WERI-Rb-1 (cell line): ENCODE measurements at places on chromosomes 16 and 17.
A peak's percentile ranks its signal among the peaks of the same experiment; 100 is the strongest.

- DNase-seq, result no peak
Measured at GRCh38 chr17:31549121-31549524, 157.6 kb downstream of the RAB11FIP4 start.

GRCh38 chr17:6959700-6960099 is 36.1 kb upstream of the ALOX12 start:
- DNase-seq, result no peak

- peak; percentile 8 for DNase-seq
Measured at GRCh38 chr16:17013038-17013437, 457.7 kb downstream of the XYLT1 start.

DNA sequence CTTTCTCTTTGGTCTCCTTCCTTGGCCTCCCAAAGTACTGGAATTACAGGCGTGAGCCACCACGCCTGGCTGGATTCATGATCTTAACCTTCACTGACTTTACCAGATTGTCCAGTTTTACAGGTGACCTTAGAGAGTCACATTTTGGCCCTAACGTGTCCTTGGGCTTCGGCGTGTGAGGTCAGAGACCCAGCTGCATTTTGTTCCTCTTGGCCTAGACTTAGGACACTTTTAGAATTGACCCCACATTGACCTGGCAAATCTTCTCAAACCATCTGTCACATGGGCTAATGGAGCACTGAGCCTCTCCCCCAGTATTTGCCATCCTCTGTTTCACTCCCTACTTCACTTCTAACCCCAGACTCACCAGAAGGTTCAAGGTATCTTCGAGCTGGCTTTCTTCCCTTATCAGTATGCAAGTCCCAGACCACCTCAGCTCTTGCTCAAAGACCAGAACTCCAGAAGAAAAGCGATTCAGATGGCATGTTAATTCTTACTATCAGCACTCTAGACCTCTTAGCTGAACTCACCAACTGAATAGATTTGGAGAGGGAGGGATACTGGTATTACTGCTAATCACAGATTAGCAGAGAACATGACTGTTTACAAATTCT is 1.7 kb upstream of the CYTH1 start:
- DNase-seq, result peak; percentile 86

- DNase-seq, result no peak
Measured at GRCh38 chr17:81096741-81097133, 61.8 kb downstream of the BAIAP2 start.

GRCh38 chr16:53770641-53771040 is 66.7 kb downstream of the FTO start:
- DNase-seq, result no peak

- DNase-seq, result no peak
Measured at GRCh38 chr16:69100071-69100691, 5.3 kb upstream of the HAS3 start.

- DNase-seq, result peak; percentile 75
Measured at GRCh38 chr17:46010597-46011186, 11.6 kb downstream of the STH start.

- no peak for DNase-seq
Measured at GRCh38 chr17:83126275-83126811, 46.9 kb downstream of the METRNL start.

DNA sequence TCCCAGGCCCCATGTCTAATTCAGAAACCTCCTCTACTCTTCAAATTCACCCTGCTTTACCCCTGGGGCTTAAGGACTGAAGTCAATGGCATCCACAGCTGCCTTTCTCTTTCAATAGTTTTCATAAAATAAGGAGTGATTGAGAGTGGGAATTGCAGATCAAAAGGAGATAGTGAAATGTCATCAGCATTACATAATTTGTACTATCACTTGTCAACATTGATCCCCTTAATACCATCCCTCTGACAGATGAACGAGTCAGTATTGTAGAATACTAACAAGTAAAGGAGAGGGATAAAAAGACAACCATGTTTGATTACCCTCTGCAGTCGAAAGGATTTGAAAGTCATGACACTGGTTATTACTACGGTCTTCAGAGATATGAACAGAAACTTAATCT is 212.4 kb downstream of the TMEM114 start:
- DNase-seq, result no peak

GRCh38 chr16:69143116-69143515 is 10.7 kb downstream of the UTP4 start:
- DNase-seq, result peak; percentile 33

- peak; percentile 89 for DNase-seq
Measured at GRCh38 chr16:9138731-9139501, 47.5 kb downstream of the HAPSTR1 start.

- DNase-seq, result no peak
Measured at GRCh38 chr16:73369851-73370250, 321.9 kb upstream of the ZFHX3 start.

DNA sequence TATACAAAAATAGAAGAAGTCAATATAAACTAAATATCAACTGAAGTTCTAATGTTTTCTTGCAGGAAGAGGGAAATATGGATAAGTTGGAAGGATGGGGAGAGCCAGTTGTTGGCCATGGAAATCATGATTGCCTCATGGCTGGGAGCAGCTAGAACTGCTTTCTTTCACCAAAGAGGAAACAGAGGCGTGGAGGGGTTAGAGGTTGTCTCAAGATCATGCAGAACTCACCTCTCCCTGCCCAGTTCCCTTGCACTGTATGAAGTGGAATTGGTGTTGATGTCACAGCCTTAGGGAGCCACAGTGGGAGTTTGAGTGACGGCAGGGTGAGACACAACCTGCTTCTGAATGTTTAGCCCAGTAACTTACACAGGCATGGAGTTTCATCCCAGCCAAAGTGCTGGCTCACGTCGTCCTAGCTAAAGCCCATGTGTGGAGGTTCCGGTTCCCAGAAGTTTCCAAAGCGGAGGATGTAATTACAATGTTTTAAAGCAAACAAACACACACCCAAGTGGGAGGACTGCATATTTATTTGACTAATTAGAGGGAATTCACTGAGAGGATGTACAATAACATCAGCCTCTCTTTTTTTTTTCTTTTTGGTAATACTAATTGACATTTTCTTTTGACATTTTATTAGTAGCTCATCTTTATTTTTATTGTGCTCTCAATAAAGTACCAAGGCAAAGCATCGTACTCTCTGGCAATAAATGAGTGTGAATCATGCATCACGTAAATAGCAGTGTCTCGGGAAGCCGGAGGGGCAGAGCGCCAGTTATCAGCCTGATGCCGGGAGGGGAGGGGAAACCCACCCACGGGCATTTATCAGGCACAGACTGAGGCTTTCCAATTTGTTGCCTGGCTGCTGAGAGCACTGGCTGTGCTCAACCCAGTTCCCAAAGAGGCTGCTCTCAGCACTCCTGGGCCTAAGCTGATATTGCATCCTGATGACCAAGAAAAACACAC is 118.7 kb upstream of the CDH5 start:
- no peak for DNase-seq

GRCh38 chr17:47987240-47987835 is 16.4 kb downstream of the CDK5RAP3 start:
- peak; percentile 37 for DNase-seq

GRCh38 chr17:37138571-37139120 is 189.9 kb downstream of the AATF start:
- no peak for DNase-seq

DNA sequence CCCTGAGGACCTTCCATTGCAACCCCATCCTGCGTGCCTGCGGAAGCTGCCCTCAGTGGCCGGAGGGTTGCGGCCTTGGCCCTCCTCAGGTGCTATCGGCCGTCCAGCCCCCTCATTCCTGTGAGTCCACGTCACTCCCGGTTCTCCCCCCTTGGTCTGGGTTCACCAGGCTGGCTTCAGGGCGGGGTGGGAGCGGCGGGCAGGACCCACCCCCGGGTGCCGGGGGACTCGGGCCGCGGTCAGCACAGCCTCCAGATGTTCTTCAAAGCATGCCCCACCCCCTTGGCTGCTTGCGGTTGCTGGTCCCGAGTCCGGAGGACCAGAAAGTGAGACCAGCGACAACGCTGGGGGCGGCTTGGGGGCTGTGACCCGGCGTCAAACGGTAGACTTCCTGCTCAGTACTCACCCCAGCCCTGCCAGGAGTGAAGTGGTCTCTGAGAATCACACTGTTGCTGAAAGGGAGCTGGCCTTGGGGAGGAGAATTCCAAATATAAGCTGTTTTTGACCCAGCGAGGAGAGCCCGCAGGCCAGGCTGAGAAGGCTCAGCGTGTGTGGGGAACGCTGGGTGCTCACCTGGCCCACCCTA is 4.5 kb downstream of the ZNF469 start:
- DNase-seq, result no peak
